ENCODE measurements at places on chromosomes 11 and 22. TPM values are rescaled to one million over a fixed set of nuclear protein-coding genes. Genes with fewer than 3 reads are reported as not detected.

- DNase-seq = no peak
- peaks cover 40% of the 10 kb centered on the region for H3K27me3 ChIP-seq
- H3K4me1 ChIP-seq = no peaks in the 10 kb centered on the region
- no peaks in the 10 kb centered on the region for H3K36me3 ChIP-seq
Observed at GRCh38 chr11:120180551-120181232, 30.1 kb upstream of the OAF start.

DNA sequence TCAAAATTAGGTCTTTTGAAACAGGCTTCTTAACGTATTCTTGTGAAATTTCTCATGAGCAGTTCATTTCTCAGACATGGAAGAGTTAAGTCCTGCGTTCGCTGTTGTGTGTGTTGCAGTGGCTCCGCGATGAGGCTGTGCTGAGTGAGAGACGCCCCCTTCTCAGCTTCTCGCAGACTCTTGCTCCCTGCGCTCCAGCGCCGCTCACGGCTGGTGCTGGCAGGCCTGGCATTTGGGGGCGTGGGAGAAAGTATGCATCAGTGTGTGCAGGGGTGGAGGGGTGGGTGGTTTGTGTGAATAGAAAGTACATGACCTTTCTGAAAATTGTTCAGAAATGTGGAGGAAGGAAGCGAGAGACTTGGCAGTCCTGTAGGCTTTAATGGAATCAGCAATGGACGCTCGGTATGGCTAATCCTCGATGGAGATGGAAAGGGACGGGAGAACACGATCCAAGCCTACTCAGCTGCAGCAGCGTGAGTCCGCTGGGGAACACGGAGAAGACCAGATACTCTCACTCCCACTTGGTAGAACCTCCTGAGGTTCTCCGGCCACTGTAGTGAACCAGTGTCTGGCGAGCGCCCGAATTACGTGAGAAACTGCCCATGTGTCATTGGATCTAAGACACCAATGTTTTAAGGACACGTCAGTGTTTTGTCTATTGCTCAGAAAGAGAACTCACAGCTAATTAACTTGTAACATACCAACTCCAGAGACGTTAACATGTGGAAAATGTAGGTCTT lies 5.9 kb downstream of the TAB1 start:
- peaks cover 37% of the 10 kb centered on the region for H3K4me1 ChIP-seq
- no peaks in the 10 kb centered on the region for H3K27me3 ChIP-seq
- H3K4me3 ChIP-seq = no peak overlapping the region
- H3K27ac ChIP-seq = no peak overlapping the region

DNA sequence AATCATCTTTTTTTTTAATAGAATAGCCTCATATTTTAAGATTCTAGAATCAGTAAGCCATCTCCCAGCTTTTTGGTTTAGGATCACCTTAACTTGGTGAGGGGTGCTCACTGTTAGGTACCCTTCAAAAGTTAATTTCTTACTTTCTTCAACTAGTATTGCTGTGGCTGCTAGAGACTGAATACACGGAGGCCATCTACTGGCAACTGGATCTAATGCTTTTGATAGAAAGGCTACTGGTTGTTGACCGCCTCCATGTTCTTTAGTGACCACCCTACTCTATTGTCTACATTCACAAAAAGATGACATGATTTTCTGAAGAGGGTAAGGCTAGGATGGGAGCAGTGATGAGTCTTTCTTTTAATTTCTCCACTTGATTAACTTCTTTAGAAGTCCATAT lies 16.7 kb upstream of the ALDH3B2 start:
- H3K27me3 ChIP-seq = peaks cover 8% of the 10 kb centered on the region
- H3K4me1 ChIP-seq = no peaks in the 10 kb centered on the region
- DNase-seq = no peak
- no peak overlapping the region for H3K4me3 ChIP-seq
- H3K27ac ChIP-seq = no peak overlapping the region

TBX10 gene
- polyA plus RNA-seq = not detected

GRCh38 chr22:35322126-35322525 lies 22.4 kb downstream of the TOM1 start:
- H3K36me3 ChIP-seq = peaks cover 33% of the 10 kb centered on the region
- H3K4me1 ChIP-seq = peaks cover 6% of the 10 kb centered on the region
- H3K27ac ChIP-seq = no peak overlapping the region
- no peak for DNase-seq
